ENCODE measurements at places on chromosomes 16 and 17. TPM values are rescaled to one million over a fixed set of nuclear protein-coding genes. Genes with fewer than 3 reads are reported as not detected.

Gene CAPN15
- total RNA-seq, result 26.7 TPM

Gene SLC47A1
- total RNA-seq, result not detected

Gene FN3K
- total RNA-seq, result 10.4 TPM

Gene NACA2
- not detected for total RNA-seq

Gene MMP15
- 14.8 TPM for total RNA-seq

Gene MYH8
- total RNA-seq, result 0.09 TPM

Gene FKBP10
- 1,584 TPM for total RNA-seq

Gene USP43
- total RNA-seq, result not detected

Gene FAM117A
- 3.9 TPM for total RNA-seq

Gene TBC1D3I
- total RNA-seq, result not detected

Gene ITGA2B
- under 0.01 TPM for total RNA-seq

Gene KIF19
- not detected for total RNA-seq

Measured in smooth muscle cell of the umbilical artery (primary cell).